NCI-H2029 treated with DMSO at 0.1 percent for 48 hours (cell line): ENCODE measurements at places on chromosomes 5 and 9.

- no peak for DNase-seq
These were observed 36.8 kb downstream of the ELL2 start for GRCh38 chr5:95924720-95925377.

GRCh38 chr5:66985417-66985816 lies 211.2 kb downstream of the CD180 start:
- no peak for DNase-seq

- no peak for DNase-seq
These were observed 184.0 kb upstream of the IL12B start for GRCh38 chr5:159514229-159514810.

- DNase-seq = no peak
These were observed 445.5 kb downstream of the MAN2A1 start for GRCh38 chr5:110134963-110135935.
